Caco-2 (cell line): ENCODE measurements at places on chromosomes 5 and 9. TPM values are rescaled to one million over a fixed set of nuclear protein-coding genes. Genes with fewer than 3 reads are reported as not detected.

DNA sequence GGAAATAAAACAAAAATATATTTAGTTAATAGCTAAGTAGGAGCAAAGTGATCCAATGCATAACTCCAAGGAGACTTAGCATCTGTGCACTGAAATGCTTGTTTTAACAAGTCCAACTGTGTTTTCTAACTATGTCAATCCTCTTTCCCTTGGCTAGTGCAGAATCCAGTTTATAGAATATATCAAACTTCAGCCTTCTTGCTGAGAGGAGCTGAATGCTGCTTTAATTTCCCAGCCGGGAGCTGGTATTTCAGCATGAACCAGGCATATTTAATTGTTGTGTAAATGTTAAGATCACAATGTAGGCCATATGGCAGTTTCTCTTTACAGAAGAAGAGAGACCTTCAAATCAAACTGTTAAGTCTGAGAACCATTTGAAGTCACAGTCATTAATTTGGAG is 411.7 kb downstream of the HCN1 start:
- DNase-seq, result no peak

GRCh38 chr5:21121213-21121612 is 1133.2 kb upstream of the CDH18 start:
- no peak for DNase-seq

DNA sequence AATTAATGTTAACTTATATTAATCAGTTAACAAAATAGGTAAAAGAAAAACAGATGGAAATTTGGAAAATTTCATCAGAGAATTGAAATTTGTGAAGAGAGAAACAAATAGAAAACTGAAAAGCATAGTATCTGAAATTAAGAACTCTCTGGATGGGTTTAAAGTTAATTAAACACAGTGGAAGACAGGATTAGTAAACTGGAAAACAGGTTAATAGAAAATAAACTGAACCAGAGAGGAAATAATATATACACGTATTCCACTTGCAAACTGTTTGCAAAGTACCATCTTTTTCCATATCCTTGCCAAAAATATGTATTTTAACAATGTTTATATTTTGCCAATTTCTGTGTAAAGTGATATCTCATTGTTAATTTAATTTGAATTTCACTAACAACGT is 257.5 kb downstream of the CD180 start:
- no peak for DNase-seq

GRCh38 chr5:80181618-80182211 is 74.1 kb downstream of the SERINC5 start:
- peak; percentile 93 for DNase-seq

DNA sequence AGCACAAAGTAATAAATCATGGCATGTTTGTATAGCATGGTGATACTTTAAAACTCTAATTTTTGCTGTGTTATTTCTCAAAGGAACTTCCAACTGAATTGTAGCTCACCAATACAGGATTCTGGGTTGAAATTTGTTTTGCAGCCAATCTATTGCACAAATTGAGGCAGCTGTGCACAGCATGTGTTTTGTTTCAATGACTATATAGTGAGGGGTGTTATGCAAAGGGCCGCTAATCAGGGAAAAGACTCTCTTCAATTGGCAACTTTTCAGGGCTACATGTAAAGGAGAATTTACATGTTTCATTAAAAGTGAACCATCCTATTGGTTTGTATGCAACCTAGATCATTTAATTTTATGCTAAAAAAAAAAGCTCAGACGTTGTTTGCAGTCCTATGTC is 44.6 kb downstream of the PLPPR1 start:
- no peak for DNase-seq

DNA sequence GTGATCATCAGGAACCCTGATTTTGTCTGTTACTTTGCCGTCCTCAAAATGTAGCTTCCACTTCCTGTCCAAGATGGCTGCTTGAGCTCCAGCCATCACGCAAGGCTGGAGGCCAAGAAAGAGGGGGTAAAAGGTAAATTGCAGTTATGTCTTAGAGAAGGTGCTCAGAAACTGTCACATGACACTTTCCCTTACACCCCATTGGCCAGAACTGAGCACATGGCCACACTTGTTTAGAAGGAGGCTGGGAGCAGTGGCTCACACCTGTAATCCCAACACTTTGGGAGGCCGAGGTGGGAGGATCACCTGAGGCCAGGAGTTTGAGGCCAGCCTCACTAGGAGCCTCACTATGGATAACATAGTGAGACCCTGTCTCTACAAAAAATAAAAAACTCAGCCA is 140.9 kb downstream of the RGS3 start:
- no peak for DNase-seq

DNA sequence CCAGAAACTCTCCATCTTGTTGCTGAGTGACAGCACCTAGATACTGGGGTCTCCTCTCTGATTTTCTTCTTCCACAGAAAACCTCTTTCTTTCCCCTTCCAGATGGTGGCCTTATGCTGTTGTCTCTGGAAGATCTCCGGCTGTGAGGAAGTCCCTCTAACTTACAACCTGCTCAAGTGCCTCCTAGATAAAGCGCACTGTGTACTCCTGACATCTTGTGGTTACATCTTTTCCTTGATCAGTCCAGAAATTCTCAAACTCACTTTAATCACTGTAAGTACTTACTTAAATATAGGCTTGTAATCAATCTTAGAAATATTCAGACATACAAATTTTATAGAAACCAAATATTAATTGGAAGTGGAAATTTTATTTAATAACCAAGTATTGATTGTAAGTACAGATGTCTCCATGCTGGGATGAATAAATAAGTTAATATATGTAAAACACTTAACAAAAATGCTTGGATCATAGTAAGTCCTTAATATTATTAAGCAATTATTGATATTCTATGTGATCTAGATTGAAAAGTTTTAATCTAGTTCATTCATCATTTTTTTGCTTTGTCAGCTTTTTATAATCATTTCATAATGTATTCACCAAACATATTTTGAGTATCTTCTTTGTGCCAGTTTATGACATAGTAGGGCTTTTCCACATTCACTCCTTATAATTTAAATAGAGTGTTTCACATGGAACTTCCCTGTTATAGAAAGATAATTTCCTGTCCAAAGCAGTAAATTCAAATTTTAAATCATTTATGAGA is 1381.4 kb upstream of the CDH6 start:
- DNase-seq, result peak; percentile 34

GRCh38 chr5:23084815-23085214 is 231.7 kb upstream of the CDH12 start:
- DNase-seq, result no peak

DNA sequence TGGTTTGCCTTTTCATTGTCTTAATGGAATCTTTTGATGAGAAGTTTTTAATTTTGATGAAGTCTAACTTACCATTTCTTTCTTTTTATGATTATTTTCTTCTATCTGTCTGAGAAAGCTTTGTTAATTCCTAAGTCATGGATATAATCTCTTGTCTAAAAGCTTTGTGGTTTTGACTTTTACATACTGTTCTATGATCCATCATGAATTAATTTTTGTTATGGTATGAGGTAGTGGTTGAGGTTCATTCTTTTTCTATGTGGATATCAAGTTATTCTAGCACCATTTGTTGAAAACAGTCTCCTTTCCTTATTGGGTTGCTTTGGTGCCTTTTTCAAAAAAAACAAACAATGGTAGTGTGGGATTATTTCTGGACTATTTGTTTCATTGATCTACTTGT is 20.4 kb downstream of the FBXO10 start:
- no peak for DNase-seq

GRCh38 chr5:138629392-138629791 is 54.2 kb upstream of the HSPA9 start:
- no peak for DNase-seq

DNA sequence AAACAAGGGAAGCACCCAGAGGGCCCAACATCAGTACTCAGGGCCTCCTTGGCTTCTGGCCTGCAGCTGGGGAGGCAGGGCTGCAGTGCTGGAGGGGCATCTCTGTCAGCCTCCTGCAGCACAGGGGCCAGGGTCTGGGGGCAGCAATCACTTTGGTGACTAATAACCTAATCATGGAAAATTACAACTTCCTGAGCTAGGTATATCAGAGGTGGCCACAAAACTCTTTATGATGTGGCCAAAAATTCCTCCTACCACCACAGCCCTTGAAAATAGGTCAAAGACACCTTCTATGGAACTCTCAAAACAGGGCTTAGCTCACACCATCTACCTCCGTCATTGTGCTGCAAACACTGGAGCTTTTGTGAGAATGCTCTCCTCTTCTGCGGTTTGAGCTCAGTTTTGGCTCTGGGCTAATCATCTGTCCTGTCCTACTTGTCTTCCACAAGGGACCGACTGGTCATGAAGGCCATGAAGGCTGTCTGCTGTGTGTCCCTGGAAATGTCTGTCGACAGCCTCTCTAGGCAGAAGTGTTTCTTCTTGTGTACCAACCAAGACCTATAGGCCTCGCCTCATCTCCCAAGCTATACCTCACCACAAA is 28.6 kb downstream of the CSF2 start:
- no peak for DNase-seq

- DNase-seq, result no peak
Measured at GRCh38 chr5:10756549-10756948, 4.5 kb downstream of the DAP start.

DNA sequence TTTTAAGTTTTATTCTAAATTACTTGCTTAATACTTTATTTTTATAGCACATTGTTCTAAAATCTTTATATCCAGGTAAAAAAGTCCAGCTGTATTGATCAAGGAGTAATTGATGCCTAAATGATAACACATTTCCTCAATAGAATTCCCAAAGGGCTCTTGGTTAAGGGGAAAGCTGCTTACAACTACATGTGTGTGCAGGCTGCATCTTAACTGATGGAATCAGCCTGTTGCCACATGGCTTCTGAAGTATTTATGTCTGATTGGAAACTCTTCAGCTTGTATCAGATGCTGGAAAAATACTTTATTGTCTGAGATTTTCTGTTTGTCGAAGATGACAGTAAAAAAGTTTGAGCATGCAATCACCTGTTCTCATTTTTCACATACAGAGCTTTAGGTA is 182.6 kb downstream of the FBXL7 start:
- DNase-seq, result no peak

DNA sequence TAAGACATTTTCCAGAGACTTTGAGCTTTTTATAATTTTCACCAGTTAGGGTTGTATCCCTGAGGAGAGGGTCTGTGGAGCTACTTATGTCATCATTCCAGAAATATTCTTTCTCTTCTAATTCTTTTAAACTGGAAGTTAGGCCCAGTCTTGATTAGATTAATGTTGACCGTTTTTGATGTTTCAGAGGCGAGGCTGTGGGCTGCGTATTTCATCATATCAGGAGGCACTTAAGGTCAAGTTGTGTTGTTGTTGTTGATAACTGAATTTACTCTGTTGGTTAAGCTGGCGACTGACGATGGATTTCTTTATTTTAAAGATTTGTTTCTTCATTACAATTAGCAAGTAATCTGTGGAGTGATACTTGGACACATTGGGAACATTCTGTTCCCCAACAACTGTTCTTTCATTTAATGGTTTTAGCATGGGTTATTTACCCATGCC is 20.1 kb downstream of the IPO11 start:
- no peak for DNase-seq

- DNase-seq, result no peak
Measured at GRCh38 chr5:4924577-4924976, 215.6 kb upstream of the ADAMTS16 start.

DNA sequence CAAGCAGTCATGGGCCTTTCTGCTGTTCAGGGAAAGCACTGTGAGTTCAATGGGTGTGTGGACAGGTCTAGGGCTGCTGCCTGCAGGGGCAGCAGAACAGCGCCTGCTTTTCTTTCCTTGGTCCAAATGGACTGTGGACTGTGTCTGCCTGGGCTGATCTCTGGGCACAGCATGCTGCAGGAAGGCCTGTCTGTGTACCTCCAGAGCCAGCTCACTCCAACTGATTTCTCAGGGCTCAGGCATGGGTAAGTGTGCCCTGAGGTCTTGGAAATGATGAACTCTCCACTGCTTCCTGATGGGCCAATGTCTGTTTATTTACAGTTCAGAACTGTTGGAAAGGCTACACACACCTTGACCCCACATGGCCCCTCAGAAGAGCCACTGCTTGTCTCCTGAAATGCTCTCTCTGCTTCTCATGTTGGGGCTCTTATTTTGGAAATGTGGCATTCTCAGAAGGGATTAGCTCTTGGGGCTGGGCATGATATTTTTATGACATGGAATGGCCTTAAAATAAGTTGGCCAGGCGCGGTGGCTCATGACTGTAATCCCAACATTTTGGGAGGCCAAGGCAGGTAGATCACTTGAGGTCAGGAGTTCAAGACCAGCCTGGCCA is 27.0 kb downstream of the SLC22A4 start:
- DNase-seq, result no peak

DNA sequence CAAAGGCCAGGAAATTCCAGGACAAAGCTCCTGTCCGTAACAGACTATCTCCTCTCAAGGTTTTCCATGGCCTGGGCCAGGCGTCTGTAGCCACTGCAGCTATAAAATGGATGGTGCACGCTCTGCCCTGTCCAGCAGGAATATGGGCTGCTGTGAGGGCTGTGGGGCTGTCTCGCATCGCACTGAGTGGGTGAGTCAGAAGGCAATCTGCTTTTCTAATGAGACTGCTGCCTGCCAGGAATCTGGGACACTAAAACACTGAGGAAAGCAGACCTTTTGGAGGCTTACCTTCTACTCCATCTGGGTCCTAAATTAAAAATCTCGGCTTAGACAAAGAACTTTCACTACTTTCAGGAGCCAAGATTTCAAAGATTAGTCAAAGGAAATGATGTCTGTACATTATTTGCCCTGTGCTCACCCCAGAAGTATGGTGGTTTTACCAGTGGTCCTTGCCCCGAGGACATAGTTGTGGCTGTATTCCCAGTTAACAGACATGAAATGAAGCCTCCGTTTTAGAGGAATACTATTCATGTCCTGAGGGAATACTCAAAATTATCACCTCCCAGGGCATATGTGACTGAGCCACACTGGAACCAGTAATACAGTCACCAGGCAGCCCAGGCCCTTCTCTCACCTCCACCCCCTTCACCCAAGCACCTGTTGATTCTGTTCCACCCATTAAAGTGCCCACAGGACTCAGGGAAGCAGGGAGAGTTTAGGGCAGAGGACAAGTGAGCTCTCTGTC is 56.4 kb downstream of the PFDN1 start:
- DNase-seq, result no peak

- DNase-seq, result no peak
Measured at GRCh38 chr5:127959152-127959764, 124.3 kb upstream of the SLC12A2 start.

- DNase-seq, result no peak
Measured at GRCh38 chr9:138100711-138101350, 223.2 kb downstream of the CACNA1B start.

GRCh38 chr9:94210616-94211603 is 48.2 kb upstream of the ZNF169 start:
- no peak for DNase-seq

The ZNF608 gene
- 17.5 and 24.0 TPM in 2 replicates for total RNA-seq

The GLRA1 gene
- not detected in 2 replicates for total RNA-seq

The NIM1K gene
- total RNA-seq, result 0.14 TPM in 1 of 2 replicates, not detected in the other

The TAF1L gene
- total RNA-seq, result not detected in 2 replicates

The LVRN gene
- total RNA-seq, result 0.27 and 0.42 TPM in 2 replicates

The MOB3B gene
- total RNA-seq, result 4.7 and 5.3 TPM in 2 replicates

The SLC46A2 gene
- not detected in 2 replicates for total RNA-seq
